ENCODE measurements at places on chromosomes 6 and 20.

DNA sequence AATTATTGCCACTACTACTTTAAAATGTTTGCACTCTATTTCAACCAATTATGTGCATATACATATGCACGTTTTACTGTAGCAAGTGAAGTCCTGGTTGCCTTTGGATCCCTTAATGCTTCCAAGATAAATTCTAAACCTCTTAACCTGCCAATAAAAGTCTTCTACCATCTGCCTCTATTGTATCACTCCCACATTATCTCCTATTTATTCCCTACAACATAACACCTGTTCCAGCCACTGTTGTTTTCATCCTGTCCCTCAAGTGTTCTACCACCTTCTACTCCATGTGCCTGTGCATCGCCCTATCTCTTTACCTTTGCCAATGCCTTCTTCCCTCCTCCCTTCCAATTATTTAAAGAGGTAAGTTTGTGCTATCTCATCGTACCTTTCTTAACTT is 499.0 kb upstream of the RNF217 start:
- DNase-seq: no peak

DNA sequence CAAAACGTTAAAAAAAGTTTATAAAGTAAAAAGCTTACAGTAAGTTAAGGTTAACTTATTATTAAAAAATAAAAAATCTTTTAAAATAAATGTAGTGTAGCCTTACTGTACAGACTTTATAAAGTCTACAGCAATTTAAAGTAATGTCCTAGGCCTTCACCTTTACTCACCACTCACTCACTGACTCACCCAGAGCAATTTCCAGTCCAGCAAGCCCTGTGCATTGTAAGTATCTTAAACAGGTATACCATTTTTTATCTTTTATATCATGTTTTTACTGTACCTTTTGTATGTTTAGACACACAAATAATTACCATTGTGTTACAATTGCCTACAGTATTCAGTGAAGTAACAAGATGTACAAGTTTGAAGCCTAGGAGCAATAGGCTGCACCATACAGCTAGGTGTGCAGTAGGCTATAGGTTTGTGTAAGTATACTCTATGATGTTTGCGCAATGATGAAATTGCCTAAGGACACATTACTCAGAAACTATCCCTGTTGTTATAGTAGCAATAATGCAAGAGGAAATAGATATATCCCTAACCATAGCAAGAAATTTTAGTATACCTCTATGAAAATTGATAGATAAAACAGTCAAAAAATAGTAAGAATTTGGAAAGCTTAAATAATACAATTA is 39.5 kb downstream of the FBXO5 start:
- DNase-seq: no peak

DNA sequence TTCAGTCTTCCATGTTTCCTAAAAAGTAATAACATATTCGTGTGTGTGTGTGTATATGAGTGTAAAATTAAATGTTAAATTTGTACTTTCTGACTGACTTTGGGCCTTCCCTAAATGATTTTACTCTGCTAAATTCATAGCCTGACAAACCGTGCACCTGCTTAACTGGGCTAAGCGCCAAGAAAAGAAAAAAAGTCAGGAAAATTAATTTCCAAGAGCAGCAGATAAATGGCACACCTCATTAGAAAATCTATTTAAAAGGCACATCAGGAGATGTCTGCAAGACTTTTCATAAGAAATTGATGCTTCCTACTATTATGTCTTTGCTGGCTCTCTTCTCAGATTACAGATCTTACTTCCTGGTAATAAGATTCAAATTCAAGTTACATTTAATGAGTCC is 72.4 kb downstream of the TRDN start:
- no peak for DNase-seq

GRCh38 chr20:35133031-35133430 is 14.1 kb downstream of the EDEM2 start:
- DNase-seq: no peak

GRCh38 chr20:4929686-4930397 is 71.5 kb downstream of the SLC23A2 start:
- peak; percentile 23 for DNase-seq

- DNase-seq: no peak
Observed at GRCh38 chr6:111740506-111740905, 132.7 kb downstream of the FYN start.

- no peak for DNase-seq
Observed at GRCh38 chr6:13741365-13741764, 29.7 kb upstream of the RANBP9 start.

All from SIG-M5 (cell line).